Caki2 (cell line): ENCODE measurements at places on chromosomes 11 and 22. TPM values are rescaled to one million over a fixed set of nuclear protein-coding genes. Genes with fewer than 3 reads are reported as not detected.

DNA sequence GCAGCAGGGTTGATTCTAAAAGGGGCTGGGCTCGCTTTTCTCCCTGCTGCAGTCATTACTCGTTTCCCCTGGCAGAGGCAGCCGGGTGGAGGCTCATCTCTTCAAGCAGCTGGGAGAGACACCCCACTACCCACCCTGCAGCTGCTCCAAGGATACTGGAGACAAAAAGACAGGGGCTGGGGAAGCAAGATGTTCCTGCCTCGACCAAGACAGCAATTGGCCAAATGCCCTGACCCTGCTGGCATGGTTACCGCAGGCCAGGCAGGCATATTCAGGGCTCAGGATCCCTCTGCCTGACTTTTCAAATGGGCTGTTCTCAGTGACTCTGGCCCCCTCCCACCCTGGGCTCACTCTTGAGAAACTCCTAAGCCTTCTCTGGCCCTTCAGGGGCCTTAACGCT lies 6.8 kb upstream of the RGL4 start:
- no peak for DNase-seq

DNA sequence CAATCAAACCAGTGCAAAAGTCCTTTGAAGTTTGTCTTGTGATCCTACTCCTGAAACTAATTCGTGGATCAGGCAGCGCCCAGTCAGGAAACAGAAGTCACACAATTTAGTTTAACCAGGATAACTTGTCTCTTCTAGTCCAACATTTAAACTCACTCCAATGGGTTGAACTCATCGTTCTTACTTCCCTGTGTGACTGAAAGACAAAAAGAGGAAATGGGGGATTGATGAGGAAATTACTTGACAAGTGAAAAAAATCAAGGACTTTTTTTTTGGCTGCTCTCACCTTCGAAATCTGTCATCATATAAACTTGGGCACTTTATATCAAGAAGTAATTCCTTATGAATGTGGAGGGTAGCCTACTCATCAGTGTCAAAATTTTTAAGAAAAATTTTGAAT lies 78.4 kb downstream of the HSD17B12 start:
- no peak for DNase-seq

The PATE2 gene
- total RNA-seq = not detected in 2 replicates

GRCh38 chr11:87198266-87198881 lies 160.6 kb downstream of the TMEM135 start:
- DNase-seq = no peak

DNA sequence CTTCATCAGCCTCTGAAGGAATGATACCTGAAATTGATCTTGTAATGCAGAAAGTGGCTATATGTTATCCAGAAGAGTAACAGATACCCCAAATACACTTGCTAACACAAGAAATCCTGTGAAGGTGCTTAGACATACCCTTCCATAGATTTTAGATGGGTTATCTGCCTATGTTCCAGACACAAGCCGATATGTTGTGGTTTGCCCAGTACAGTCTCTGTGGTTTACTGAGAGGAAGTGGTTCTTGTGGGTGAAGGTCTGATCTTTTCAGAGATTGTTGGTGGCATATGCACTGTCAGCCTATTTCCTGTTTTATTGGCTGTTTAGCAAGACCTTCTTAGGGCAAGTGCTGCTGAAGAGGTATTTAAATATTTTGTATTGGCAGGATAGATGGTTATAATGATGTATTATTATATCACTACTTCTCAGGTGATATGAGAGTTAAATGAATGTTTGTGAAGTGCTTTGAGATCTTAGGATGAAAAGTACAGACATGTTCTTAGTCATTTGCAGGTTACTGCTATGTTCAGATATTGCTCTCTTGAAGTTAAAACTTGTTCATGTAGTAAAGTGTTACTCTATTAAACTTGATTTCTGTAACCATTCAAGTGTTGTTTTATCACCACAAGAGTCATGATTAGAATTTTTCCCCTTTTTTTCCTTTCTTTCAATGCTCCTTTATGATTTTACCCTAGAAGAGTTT lies 8.2 kb downstream of the ARHGEF12 start:
- DNase-seq = no peak
